ENCODE measurements at places on chromosomes 2 and 18.

DNA sequence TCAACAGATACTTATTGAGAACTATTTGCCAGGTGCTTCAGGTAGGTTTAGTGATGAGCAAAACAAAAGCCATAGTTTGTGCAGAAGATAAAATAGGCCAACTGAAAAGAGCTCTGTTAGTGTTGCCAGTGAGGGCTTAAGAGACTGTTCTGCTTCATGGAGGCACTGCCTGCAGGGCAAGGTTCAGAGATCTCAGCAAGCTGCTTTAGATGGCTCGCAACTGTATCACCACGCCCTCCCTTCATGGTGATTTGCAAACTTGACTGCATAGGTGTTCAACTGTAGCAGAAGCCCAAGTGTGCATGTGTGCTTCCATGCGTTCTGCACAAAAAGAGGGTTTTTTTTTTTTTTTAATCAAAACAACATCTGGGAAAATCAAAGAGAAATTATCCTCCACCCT lies 84.5 kb downstream of the RAPH1 start:
- DNase-seq = no peak

- no peak for DNase-seq
These were observed 110.7 kb downstream of the QPCT start for GRCh38 chr2:37454851-37455762.

DNA sequence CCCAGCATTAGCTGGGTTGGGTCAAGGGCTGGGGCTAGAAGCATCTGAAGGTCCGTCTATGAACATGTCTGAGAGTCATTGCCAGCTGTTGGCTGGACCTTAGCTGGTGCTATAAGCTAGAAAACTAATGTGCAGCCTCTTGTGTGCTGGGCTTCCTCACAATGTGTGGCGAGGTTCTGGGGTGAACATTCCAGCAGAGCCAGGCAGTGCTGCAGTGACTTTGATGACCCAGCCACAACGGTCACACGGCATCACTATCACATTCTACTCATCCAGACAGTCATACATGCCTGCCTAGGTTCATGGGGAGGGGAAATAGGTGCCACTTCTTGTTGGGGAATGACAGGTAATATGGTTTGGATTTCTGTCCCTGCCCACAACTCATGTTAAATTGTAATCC lies 260.5 kb downstream of the CYP26B1 start:
- no peak for DNase-seq

DNA sequence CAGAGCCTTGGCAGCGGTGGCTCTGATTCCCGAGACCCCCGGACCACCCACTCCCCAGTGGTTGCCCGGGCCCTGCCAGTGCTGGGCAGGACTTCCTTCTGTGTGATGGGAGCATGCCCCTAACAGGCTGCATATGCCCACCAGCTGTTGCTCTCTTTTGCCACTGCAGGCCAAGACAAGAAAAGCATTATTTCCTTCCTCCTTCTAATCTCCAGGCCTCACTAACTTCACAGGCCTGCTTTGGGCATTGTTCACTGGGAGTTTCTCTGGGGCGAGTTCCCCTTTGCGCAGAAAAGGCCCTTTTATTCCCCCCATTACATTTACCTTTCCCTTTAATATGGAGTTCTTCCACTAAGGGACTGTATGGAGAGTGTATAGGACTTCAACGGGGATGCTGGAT lies 249.1 kb upstream of the SIX2 start:
- DNase-seq = no peak

GRCh38 chr18:13366962-13367892 lies 148.7 kb downstream of the LDLRAD4 start:
- DNase-seq = no peak

- DNase-seq = no peak
These were observed 245.7 kb upstream of the REG3G start for GRCh38 chr2:78779761-78780160.

- no peak for DNase-seq
These were observed 477 bp downstream of the ACVR1 start for GRCh38 chr2:157875641-157876065.

DNA sequence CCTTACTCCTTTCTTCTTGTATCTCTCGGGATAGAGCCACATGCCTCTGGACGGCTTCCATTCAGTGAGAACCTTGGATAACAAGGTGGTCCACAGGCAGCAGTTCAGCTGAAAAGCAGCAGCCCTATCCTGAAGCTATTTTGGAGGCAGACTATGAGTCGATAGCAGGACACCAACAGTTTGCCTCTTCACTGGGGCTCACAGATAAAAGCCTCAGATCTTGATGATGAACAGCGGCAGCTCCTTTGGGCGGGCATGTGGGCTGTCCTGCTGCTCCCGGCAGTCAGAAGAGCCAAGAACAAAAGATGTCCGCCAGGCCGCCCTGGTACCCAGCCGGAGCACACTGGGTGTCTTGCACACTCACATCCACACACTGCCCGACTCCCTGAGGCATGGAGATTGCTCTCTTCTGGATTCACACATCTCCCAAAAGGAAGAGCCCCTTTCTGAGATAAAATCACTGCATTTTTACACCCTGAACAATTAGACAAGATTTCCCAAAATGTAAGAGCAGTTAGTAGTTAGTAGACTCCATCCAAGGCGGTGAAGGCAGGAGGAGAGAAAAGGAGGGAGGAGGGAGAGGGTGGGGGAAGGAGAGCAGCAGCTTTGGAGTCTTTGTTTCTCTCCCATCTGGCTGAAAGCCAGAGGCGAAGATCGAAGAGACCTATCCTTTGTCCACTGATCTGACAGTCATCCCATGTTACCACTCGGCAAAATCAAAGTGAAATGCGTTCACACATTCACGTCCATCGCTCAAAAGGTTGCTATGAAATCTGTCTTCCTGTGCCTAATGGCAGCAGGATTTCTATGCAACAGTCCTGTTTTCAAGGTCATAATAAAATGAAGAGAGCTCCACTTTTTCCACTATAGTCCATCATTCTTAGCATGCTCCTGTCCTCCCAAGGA lies 90.1 kb upstream of the KLF7 start:
- no peak for DNase-seq

DNA sequence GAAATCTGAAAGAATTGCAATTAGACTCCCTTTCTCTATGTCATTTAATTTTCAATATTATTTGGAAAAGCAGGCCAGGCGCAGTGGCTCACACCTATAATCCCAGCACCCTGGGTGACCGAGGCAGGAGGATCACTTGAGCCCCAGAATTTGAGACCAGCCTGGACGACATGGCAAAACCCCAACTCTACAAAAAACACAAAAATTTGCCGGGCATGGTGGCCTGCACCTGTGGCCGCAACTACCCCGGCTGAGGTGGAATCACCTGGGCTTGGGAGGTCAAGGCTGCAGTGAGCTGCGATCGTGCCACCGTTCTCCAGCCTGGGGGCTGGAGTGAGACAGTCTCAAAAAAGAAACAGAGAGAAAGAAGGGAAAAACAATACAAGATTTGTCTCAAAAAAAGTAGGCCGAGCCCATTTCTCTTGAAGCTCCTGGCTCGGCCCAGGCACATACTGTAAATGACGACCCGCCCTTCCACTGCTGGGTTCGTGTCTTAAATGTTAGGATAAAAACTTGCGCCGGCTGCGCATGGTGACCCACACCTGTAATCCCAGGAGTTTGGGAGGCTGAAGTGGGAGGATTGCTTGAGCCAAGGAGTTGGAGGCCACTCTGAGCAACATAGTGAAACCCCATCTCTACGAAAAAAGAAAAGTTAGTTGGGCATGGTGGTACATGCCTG lies 31.1 kb upstream of the GPC1 start:
- no peak for DNase-seq

DNA sequence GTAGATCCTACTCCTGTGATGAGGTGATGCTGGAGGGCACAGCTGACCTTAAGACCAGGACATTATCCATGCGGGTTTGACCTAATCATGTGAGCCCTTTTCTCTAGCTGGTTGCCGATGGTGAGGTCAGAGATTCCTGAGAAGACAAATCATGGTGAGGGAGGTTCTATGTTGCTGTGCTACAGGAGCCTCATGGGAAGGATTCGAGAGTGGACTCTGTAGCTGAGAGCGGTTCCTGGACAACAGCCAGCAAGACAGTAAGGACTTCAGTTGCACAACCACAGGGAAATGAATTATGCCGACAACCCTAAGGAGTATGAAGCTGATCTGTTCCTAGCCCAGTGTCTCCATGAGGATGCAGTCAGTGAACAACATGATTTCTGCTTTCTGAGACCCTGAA lies 80.4 kb downstream of the EPB41L3 start:
- DNase-seq = peak; percentile 87

- peak; percentile 56 for DNase-seq
These were observed 1.4 kb upstream of the ZNF804A start for GRCh38 chr2:184596819-184597411.

DNA sequence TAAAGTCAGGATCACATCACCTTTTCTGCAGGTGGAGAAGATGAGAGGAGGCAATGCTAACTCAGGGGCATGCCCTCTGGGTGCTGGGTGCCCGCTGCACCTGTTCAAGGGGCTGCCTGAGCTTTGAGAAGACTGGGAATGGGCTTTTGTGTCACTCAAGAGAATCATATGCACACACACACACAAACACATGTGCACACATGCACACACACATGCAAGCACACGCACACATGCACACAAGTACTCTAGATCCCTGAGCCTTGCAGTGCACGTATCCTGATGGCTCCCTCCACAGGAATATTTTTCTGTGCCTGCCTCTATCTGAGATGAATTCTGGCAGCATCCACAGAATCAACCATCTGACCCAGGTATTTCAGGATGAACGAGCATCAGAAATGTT lies 110.0 kb upstream of the TEX51 start:
- no peak for DNase-seq

DNA sequence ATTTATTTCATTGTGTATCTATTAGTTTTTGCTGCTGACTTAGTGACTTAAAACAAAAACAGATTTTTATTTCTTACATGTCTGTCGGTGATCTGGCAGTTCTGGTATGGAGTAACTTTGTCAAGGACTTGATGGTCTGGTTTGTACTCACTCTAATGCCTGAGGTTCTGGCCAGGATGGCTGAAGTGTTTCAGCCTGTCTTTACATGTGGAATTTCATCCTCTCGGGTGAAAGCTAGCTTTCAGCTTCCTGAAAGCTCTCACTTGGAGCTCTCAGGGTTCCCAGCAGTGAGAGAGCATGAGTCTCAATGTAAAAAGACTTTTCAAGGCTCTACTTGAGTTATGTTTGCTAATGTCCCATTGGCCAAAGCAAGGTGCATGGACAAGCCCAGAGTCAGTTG lies 216.4 kb downstream of the NR4A2 start:
- no peak for DNase-seq

Measured in foreskin fibroblast (primary cell).